Daoy (cell line): ENCODE measurements at places on chromosomes 3 and 15. TPM values are rescaled to one million over a fixed set of nuclear protein-coding genes. Genes with fewer than 3 reads are reported as not detected.

DNA sequence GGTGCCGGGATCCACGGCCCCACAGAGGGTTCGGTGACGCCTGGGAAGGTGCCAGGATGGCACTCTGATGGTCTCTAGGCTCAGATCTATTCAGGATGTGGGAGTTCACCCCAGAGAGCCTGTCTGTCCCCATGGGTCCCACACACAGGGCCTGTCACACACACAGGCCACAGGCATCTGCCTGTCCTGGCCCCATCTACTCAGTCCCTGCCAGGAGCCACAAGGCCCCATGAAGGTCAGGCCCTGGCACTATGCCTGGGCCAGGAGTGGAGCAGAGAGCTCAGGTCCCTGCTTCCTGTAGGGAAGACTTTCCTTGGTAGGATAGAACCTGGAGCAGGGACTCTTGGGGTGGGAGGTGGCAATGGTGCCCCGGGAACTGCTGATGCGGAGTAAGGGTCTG, 49.0 kb upstream of the FURIN start:
- DNase-seq: no peak

The CTXN2 gene
- not detected in 2 replicates for total RNA-seq

The ACKR4 gene
- total RNA-seq: not detected in 2 replicates

- DNase-seq: no peak
Observed at GRCh38 chr3:62131620-62132019, 241.7 kb downstream of the FEZF2 start.

GRCh38 chr3:157103280-157103679, 56.7 kb downstream of the CCNL1 start:
- no peak for DNase-seq

The KCNMB3 gene
- total RNA-seq: 0.11 and 0.77 TPM in 2 replicates
